Right atrium auricular region (tissue), 2 donors: ENCODE measurements at places on chromosomes 6 and 20. TPM values are rescaled to one million over a fixed set of nuclear protein-coding genes. Genes with fewer than 3 reads are reported as not detected.

GRCh38 chr20:3613821-3614440 is 49.3 kb downstream of the GFRA4 start:
- no peaks in the 10 kb centered on the region for H3K4me1 ChIP-seq
- H3K27me3 ChIP-seq: no peaks in the 10 kb centered on the region
- no peak overlapping the region for H3K27ac ChIP-seq
- H3K36me3 ChIP-seq: no peaks in the 10 kb centered on the region
- DNase-seq: no peak

DNA sequence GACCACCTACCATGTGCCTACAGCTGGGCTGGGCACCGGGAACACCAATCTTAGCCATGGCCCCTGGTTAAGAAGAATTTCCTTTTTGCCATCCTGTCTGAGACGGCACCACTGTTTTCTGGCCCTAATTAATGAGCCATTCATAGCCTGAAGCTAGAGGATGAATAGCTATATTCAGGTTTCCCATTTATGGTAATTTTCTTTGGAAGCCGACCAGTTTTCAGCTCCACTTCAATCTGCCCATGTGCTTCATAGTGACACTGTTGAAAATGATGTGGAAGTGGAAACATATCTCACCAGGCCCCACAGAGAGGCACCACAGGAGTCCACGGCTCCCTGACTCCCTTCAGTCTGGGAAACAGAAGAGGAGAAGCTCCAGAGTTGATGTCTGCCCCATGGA is 22.6 kb upstream of the ULBP3 start:
- H3K4me1 ChIP-seq: no peaks in the 10 kb centered on the region
- H3K4me3 ChIP-seq: no peak overlapping the region
- H3K27ac ChIP-seq: no peak overlapping the region

GRCh38 chr6:9621276-9621675 is 793.6 kb downstream of the TFAP2A start:
- no peak overlapping the region for H3K4me3 ChIP-seq
- no peaks in the 10 kb centered on the region for H3K4me1 ChIP-seq
- no peak overlapping the region for H3K27ac ChIP-seq
- H3K36me3 ChIP-seq: no peaks in the 10 kb centered on the region

The SLC52A3 gene
- 2.6 TPM for total RNA-seq

DNA sequence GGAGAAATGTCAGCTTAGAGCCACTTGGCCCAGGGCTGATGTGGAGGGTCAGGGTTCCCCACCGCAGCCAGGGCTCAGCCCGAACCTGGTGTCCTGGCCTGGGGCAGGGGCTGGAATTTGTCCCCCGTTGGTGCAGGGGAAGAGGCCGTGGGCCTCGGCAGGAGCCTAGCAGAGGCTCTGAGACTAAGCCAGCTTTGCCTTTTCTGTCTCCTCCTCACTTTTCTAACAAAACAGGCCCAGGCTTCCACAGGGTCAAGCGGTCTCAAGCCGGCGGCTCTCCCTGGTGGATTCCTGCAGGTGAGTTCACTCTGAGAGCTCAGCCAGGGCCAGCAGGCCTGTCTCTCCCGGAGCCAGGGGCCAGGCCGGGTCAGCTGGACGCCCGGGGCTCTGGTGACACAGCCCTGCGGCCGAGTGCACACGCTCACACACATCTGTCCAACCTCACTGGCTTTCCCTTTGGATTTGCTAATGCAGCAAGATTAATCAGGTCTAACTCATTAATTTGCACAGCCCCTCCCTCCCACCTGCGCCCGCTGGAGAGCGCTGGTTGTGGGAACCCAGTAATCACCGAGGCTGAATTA is 2.9 kb upstream of the CHRNA4 start:
- peaks cover 16% of the 10 kb centered on the region for H3K4me1 ChIP-seq
- no peaks in the 10 kb centered on the region for H3K36me3 ChIP-seq
- no peak overlapping the region for H3K27ac ChIP-seq
- no peak for DNase-seq
- no peak overlapping the region for H3K4me3 ChIP-seq

The ERVFRD-1 gene
- total RNA-seq: not detected

- H3K27me3 ChIP-seq: no peaks in the 10 kb centered on the region
- H3K27ac ChIP-seq: no peak overlapping the region
- H3K4me1 ChIP-seq: no peaks in the 10 kb centered on the region
- no peak for DNase-seq
- H3K4me3 ChIP-seq: no peak overlapping the region
- H3K36me3 ChIP-seq: no peaks in the 10 kb centered on the region
Observed at GRCh38 chr6:6834356-6835222, 246.1 kb downstream of the LY86 start.

DNA sequence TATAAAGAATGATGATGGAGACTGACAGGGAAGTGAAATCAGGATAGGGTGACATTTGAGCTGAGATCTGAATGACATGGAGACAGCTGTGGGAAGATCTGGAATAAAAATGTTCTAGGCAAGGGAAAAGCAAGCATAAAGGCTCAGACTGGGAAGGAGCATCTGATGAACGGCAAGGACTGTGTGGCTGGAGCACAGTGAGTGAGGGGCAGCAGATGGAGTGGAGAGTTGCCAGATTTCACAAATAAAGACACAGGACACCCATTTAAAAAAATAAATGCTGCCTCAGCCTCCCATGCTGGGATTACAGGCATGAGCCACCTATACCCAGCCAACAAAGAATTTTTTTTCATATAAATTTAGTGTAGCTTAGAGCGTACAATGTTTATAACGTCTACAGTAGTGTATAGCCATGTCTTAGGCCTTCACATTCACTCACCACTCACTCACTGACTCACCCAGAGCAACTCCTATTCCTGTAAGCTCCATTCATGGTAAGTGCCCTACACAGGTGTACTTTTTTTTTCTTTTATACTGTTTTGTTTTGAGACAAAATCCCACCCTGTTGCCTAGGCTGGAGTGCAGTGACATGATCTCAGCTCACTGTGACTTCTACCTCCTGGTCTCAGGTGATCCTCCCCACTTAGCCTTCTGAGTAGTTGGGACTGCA is 2.4 kb upstream of the ZBTB24 start:
- peaks cover 4% of the 10 kb centered on the region for H3K36me3 ChIP-seq
- H3K27ac ChIP-seq: no peak overlapping the region
- H3K4me3 ChIP-seq: no peak overlapping the region
- no peaks in the 10 kb centered on the region for H3K4me1 ChIP-seq
- no peak for DNase-seq
